ENCODE measurements at places on chromosomes 7 and 10.

DNA sequence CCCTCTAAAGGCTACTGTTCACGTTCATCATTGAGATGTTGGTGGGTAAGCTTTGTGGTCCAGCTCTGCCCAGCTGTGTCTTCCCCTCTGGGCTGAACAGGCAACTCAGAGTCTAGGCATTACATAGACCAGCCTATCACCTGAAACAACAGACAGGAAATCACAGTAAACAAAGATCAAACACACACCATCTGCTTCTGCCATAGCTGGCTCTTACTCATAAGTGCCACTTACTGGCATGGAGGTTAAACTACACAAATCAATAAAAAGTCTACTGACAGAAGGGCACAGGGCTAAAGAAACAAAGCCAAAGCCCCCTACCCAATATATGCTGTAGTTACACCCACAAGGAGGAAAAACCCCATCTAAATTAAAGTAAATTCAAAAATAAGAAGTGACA, 35.0 kb downstream of the SEPTIN14 start:
- no peak for DNase-seq

- DNase-seq: no peak
Observed at GRCh38 chr7:42991913-42992591, 59.9 kb downstream of the MRPL32 start.

GRCh38 chr10:1548596-1548995, 188.7 kb downstream of the ADARB2 start:
- no peak for DNase-seq

- no peak for DNase-seq
Observed at GRCh38 chr10:3000048-3000447, 67.3 kb upstream of the PFKP start.

- DNase-seq: no peak
Observed at GRCh38 chr7:155804897-155805825, 7.1 kb downstream of the SHH start.

- DNase-seq: no peak
Observed at GRCh38 chr7:134085311-134085710, 41.8 kb upstream of the LRGUK start.

GRCh38 chr10:10830293-10830986, 187.2 kb upstream of the CELF2 start:
- no peak for DNase-seq

- DNase-seq: no peak
Observed at GRCh38 chr7:47332681-47333553, 249.0 kb downstream of the TNS3 start.

DNA sequence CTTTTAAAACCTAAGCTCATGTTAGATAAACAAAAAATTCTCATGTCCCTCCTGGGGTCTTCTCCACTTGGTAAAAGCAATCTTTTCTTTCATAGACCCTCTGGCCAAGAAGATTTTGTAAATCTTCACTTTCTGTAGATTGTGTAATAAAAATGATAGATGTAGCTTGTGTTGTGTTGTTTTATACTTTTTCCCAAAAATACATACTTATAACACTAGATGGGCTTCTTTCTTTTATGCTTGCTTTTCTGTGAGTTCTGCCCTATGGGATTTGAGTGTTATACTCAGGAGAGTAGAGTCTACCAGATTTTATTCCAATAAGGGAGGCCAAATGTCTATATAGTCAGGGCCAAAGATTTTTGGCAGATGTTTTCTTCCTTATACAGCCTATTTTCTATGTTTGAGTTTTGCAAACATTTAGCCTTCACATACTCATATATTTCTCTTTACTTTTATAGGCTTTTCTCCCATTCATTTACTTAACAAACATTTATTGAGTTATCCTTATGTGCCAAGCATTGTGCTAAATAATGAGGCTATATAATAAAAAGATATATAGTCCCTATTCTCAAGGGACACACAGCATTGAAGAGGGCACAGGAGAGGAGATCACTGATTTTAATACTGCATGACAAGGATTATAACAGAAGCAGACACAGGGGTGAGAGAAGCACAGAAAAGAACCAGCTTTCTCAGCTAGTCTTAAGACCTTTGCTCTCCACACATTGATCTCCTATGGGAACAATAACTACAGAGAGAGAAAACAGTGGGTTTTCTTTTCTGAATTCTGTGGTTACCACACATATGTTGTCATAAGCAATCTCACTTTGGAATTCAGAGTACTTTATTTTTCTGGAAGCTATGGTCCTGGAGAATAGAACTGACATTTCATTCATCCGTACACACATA, 58.0 kb upstream of the PNLIP start:
- DNase-seq: no peak

GRCh38 chr10:79947787-79948424, 999 bp downstream of the SFTPD start:
- DNase-seq: no peak

DNA sequence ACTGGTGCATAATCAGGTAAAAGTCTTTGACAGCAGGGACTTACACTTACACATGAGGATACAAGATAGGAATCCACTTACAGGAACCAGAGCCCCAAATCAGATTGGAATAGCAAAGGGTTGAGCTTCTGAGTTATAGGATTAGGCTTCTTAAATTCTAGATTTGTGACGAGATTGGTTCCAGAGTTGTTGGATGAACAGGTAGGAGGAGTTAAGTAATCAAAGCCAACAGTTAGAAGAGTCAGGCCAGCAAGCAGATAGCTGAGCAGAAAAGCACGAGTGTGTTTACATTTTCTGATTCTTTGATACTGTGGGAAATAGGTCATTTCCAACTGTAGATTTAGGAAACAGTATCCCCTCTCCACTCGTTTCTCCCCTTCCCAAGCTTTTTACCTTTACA, 167.0 kb downstream of the MDFIC start:
- DNase-seq: no peak

GRCh38 chr7:37943905-37944736, 23.7 kb downstream of the EPDR1 start:
- no peak for DNase-seq

DNA sequence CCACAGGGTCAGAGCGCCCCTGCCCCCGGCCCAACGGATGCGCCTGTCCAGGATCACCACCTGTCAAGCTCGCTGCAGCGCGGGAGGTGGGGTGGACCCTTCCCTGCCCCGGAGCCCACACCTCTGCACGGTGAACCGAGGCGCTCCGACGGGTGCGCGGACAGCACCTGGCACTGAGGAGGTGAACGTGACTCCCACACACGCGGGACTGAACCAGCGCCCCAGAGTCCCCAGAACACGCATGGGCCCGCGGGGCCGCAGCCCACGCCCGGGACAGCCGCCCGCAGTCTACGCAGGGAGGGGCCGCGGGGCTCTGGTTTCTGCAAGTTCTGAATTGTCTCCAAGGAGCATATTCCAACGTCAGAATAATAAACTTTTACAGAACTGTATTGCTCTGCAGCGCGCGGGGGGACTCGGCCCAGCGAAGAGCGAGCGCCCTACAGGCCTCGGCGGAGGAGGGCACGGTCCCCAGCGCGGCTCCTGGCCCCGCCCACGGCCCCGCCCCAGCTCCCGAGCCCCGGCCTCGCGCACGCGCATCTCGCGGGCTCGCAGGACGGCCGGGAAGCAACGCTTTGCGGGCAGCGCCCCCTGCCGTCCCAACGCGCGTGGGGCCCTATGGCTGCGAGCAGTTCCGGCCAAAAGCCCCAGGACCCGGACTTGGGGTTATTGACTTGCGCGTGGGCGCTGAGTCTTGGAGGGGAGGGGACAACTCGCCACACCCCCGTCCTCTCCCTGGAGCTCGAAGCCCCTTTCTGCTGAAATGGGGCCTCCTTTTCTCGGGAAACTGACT, 29.7 kb downstream of the OAT start:
- DNase-seq: peak; percentile 5

DNA sequence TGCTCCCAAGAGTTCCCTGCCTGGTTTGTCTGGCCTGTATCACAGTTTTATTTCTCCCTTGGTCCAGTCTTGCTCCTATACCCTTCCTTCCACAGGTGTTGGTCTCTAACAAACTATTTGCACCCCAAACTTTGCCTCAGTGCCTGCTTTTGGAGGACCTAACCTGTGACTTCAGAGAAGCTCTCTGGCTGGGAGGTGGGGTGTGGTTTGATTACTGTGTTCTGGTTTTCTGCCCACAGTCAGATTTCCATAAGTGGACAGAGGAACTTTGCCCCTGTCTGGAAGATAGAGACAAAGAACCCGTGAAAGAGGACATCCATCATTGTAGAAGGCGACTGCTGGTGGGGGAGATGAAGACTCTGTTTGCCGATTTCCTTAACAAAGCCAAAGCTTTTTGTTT, 55.8 kb upstream of the TRIL start:
- DNase-seq: no peak

DNA sequence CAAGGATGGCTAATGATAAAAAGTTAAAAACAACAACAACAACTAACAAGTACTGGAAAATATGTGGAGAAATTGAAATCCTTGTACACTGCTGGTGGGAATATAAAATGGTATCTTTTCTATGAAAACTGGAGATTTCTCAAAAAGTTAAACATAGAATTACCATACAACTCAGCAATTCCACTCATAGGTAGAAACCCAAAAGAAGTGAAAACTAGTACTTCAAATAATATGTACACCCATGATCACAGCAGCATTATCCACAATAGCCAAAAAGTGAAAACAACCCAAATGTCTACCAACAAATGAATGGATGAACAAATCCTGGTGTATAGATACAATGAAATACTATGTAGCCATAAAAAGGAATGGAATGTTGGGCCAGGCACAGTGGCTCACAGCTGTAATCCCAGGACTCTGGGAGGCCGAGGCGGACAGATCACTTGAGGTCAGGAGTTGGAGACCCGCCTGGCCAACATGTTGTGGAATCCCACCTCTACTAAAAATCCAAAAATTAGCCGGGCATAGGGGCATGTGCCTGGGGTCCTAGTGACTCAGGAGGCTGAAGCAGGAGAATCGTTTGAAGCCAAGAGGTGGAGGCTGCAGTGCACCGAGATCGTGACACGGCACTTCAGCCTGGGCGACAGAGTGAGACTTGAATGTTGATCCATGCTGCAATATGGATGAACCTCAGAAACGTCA, 66.8 kb downstream of the SRPK2 start:
- no peak for DNase-seq

DNA sequence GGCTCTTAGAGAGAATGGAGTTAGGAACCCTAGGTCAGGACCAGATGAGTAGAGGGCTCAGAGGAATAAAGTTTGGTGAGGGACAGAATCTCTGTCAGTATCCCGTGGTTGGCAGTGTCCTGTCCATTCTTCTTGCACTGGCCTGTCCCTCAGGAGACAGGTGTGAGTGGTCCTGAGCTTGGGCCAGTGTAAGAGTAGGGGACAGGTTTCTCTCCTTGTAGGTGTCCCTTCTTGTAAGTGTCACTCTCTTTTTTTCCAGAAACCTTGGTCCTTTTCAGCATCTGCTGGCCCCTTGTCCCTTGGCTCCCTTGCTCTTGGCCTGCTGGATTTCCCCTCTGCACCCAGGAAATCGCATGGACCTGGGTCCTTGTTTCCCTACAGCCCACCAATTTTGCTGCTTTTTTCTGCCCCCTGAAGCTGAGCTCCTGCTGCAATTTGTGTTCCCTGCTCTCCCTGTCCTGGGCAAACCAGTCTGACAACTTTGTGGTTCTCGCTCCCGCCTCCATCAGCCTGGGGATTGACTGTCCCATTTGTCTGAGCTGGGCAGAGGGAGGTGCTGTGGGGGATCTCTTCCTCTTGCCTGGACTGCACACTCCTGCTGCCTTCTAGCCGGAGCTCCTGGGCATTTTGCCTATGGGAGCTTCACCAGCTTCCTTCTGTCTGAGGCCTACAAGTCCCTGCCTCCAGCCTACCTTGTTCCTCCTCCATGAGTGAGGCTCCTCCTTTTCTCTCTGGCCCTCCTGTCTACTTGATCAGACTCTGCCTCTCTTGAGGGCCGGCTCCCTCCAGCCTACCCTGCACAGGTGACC, 6.5 kb downstream of the TSPAN14 start:
- DNase-seq: peak; percentile 37

- no peak for DNase-seq
Observed at GRCh38 chr7:77888998-77889397, 90.4 kb downstream of the PHTF2 start.

DNA sequence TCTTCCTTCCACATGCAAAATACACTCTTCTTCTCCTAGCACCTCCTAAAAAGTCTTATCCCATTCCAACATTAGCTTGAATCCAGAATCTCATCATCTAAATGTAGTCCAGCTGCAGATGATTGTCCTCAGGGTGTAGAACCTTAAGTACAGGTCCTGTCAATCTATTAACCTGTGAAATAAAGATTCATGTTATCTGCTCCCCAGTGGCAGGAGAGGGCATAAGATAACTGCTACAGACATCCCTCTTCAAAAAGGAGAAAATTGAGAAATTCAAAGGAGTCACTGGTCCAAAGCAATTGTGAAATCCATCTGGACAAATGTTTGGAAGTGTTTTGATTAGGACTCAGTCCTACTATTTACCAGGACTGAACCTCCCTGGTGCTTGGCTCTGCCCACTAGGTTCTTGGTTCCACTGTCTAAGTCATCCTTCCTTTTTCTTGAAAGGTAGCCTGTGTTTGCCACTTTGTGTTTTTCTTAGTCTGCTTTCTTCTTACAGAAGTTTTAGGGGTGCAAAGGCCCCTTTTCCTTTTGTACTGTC, 96.2 kb downstream of the ADD3 start:
- DNase-seq: no peak

- DNase-seq: peak; percentile 37
Observed at GRCh38 chr7:12403287-12404181, at the start of gene VWDE. VWDE (minus strand) TSS chr7:12403865; CDS start chr7:12403716, 149 bp downstream.

DNA sequence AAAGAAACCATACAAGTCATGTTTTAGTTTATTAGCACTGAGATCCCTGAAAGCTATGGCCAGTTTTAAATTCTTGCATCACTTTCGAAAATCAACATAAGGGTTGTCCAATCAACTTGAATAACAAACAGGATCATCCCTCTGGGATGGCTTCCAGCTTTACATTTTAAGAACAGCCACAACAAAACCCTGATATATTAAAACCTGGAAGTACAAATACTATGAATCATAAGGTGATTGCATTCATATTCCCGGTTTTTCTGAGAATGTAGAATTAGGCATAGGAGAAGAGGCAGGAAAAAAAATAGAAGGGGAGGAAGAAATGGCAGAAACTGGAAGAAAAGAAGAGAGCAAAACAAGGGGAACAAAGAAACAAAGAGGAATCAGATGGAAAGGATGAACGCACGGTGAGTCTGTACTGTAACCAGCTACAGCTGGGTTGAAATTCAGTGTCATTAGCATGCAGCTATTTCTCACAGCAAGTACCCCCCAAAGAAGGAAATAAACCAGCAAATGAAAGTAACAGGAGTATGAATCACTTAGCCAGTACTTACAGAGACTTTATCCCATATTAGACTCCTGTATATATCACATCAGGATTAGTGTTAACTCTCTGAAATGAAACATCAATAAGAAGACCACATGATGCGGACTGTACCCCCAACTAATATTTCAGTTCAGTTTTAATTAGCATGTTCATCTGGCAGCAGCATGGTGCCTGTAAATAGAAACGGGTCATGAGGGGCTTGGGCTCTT, 301.3 kb downstream of the RNLS start:
- no peak for DNase-seq

Measured in NCI-H446 treated with DMSO at 0.1 percent for 48 hours (cell line).